ENCODE measurements at places on chromosomes 2 and 18.

DNA sequence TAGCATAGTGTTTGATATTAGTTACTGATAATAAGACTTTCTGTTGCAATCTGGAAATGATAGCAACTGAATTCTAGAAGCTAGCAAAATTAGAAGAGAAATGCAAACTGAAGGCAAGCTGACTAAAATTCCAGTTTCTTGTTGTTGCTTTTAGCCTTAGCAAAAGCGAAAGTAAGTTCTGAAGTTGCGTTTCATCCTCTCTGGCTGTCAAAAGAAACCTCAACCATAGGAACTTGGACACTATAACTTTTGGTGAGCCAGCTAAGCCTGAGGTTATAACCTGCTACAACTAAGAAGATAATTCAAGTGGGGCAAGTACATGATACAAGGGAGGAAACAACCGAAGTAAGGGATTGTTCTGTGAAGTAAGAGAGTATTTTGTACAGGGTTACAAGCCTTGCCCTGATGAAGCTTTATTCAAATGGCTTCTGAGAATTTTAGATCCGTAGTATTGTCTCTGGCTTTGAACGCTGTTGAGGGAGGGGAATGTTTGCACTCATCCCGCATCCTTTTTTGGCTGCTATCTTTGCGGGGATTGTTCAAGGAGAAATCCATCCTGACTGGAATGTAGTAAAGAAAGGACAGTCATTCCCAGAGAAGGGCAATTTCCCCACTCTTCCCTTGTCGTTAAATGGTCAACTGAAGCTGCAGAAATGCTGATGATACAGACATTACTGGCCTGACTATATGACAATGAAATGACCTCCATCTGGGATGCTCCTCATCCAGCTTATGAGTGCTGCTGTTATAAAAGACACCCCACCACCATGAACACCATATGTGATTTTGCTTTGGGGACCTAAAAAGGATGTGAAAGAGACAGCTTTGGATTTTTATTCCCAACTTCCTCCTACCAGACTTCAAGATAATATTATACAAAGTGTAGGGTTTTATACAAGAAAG is 7.0 kb upstream of the TMX3 start:
- DNase-seq: no peak

DNA sequence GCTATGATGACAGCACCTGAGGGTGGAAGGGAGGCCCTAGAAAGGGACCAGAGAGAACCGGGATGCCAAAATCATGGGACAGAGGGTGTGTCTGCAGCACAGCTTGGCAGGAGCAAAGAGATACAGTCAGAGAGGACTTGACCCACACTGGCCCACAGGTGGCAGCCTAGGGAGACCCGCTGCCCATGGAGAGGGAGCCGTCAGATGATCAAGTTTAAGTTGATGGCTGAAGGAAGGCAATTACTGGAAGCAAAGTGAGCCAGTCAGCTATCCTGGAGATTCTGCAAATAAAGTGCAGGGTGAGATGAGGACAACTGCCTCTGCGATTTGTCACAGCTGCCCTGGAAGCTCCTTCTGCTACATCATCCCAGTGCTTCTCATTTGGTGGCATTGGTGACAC is 74.0 kb downstream of the CMPK2 start:
- no peak for DNase-seq

DNA sequence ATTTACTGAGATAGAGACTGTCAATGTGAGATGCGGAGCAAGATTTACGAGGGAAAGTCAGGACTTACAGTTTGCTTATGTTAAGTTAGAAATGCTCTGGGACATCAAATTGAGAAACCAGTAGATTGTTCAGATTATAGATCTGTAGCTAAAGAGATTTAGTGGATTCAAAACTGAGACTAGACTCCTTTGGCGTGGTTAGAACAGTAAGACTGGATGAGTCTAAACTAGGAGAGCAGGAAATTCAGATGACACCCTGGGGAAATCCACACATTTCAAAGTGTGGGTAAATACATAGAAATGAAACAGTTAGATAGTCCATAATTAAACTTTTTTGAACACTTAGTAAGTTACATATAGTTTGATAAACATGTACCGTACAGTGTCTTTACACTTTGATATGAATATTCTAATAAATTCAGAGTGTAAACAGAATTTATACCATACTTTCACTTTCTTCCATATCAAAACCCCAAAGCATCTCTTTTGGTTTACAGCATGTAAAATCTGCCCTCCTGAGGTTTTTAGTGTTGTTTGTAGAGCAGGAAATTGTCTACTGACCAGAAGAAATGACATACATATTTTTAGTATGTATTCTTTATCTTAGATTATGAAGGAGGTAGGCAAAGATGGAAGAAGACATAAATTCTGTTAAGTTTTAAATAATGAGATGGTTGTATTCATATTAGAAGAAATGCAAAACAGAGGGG is 231.5 kb downstream of the NYAP2 start:
- no peak for DNase-seq

- DNase-seq: no peak
Measured at GRCh38 chr2:189982780-189983394, 79.6 kb downstream of the MSTN start.
